NCI-H510A (cell line): ENCODE measurements at places on chromosomes 2 and 18.

- DNase-seq, result peak; percentile 54
Observed at GRCh38 chr2:70553334-70553583, 367 bp downstream of the TGFA start.

GRCh38 chr2:174224665-174225288 is 23.6 kb downstream of the OLA1 start:
- no peak for DNase-seq

- no peak for DNase-seq
Observed at GRCh38 chr18:10851824-10852319, 297.5 kb downstream of the PIEZO2 start.

DNA sequence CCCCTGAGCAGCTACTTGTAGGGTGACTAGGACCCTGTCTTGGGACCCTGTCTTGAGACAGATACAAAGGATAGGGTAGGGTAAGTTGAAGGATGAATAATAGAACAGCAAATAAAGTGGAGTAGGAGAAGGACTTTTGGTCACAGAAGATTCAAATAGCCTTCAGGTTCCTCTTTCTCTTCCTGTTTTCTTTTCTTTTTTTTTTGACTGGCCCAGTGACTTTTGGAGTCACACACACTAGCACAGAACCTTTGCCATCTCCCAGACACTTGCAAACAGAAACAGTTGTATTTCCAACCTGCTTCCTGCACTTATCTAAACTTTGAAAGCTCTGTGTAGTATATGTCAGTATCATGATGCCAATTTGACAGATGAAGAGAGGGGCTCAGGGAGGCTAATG is 108.2 kb downstream of the TDRD15 start:
- DNase-seq, result no peak

DNA sequence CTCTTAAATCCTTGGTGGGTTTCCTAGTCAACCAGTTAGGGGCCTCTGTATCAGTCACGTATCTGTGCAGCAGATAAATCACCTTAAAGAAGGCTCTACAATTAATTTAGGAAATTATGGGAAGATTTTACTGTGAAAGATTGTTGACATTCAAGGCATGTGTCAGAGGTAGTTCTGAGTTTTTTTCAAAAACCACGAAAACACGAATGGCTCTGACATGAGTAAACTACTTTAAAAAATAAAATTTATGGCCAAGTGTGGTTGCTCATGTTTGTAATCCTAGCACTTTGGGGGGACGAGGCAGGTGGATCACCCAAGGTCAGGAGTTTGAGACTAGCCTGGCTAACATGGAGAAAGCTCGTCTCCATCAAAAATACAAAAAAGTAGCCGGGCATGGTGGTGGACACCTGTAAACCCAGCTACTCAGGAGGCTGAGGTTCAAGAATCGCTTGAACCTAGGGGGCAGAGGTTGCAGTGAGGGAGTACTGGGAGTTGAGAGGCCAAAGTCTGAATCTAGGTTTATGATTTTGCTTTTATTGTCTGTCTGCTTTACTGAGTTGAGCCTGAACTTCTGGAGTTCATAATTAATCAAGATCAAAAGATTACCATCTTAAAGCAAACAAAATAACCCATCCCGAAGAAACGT is 77.1 kb downstream of the SPRED2 start:
- no peak for DNase-seq

DNA sequence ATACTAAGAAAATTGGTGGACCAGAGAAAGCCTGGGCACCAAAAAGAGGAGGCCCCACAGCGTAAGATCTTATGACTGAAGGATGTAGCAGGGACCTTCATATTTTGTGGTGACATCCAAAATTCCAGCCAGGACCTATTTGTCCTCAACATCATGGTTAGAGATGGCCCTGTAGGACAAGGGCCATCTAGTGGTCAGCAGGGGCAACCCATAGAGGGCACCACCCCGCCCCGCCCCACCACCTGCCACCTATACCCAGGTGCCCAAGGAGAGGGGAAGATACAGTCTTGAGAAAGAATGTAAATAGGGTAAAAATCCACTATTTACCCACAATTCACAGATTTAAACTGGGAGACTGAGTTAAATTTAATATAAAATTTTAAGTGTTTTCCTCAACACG is 59.6 kb upstream of the TMEM163 start:
- no peak for DNase-seq

DNA sequence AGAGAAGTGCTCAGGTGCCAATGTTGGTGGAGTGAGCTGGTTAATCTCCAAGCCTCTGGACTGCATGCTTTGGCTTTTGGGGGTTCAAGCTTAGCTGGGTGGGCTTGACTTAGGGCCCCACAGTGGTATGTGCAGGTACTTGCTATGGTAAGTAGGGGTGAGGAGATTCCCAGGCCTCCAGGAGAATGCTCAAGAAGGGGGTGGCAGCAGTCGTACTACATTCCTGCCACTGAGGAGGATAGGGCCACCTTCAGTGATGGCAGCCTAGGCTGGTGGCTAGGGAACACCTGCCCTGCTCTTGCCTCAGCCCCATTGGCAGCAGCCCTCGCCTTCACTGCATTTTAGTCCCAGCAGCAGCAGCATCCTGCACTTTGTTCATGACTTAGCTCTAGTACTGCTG is 55.6 kb upstream of the MYL1 start:
- DNase-seq, result no peak

- no peak for DNase-seq
Observed at GRCh38 chr2:207121784-207122183, 44.0 kb downstream of the KLF7 start.

GRCh38 chr18:49730951-49731391 is 82.4 kb downstream of the ACAA2 start:
- DNase-seq, result no peak

DNA sequence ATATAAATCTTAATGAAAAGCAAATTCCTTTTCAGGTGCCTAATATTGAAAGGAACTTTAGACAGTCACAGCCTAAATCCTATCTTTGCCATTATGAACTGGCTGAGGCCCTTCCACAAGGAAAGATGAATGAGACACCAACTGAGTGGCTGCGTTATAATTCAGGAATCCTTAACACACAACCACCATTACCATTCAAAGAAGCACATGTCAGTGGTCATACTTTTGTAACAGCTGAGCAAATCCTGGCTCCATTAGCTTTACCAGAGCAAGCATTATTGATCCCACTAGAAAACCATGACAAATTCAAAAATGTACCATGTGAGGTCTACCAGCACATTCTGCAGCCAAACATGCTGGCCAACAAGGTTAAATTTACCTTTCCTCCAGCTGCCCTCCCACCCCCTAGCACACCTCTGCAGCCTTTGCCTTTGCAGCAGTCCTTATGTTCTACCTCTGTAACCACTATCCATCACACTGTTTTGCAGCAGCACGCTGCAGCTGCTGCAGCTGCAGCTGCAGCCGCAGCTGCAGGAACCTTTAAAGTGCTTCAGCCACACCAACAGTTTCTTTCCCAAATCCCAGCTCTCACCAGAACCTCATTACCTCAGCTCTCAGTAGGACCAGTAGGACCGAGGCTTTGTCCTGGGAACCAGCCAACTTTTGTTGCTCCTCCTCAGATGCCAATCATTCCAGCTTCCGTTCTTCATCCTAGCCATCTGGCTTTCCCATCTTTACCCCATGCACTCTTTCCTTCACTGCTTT is 340.1 kb downstream of the ZNF804A start:
- peak; percentile 6 for DNase-seq

GRCh38 chr2:162298669-162299335 is 19.7 kb downstream of the IFIH1 start:
- DNase-seq, result no peak

DNA sequence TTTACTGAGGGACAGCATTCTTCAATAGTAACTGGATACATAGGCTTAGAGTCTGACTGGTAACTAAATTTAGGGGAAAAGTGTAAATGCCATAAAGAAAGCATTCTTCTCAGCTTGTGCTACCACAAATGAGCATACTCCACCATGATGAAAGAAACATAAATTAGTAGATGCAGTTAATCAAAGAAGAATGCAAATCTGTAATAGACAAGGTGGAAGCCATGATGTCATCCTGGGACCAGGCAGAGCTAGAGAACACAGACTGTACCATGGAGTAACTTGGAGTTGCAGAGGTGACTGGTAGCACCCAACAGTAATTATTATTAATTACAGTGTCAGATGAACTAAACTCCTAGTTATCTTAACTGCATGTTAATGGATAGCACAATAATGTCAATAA is 51.7 kb downstream of the RBKS start:
- no peak for DNase-seq

DNA sequence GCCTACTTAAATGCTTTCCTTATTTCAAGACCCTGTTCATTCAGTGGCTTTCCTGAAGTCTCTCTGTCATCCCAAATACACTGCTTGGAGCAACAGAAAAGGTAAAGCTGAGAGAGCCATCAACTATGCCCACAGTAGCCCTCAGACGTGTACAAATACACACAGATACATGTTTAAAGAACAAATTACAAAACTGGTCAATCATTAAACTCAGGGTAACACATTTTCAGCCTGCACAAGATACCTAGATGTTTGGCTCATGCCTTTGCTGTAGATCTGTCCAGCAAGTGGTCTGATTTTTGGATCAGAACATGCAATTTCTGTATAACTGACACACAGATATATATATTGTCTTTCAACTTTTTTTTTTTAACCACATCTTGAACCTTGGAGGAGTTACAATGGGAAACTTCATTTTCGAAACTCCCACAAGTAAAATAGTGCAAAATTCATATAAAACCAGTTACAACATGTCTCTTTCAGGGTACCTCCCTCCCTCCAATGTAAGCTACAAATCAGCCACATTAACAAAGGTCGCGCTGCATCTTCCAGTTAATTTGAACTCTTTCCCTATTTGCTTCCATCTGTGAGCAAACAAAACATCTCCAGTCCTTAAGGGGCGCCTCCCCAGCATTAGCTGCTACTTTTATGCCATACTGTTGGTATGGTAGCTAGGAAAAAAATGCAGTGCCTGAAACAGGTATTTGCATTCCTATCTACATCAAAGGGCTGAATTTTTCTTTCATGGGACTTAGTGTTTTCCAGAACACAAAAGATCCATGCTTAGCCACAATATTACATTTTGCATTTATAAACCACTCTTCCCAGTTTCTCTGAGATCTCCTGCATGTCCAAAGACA is 311.9 kb downstream of the NRXN1 start:
- no peak for DNase-seq

DNA sequence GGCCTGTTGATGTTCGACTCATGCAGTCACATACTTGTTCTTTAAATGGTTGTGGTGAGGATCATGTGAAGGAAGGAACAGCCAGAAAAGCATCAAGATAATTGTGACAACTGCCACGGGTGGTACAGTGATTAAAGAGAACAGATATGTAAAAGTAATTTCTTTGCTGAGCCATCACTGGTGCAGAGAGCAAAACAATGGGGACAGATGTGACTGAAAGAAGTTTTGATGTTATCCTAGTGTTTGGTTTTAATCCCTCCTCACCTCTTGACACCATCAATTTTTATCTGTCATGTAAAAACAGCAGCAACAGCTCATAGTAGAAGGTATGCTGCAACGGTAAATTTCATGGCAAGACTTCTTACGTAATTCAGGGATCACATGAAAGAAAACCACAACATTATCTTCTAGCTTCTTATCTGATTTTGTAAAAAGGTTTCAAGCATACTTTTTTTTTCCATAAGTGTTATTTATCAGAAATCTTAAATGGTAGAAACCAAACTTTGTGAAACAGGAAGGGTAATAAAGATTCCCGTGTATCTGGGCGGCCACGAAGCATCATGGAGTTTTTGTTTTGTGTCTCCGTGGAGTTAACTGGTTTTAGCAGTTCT is 65.2 kb downstream of the PLCL1 start:
- DNase-seq, result no peak

GRCh38 chr2:128464456-128464855 is 145.8 kb upstream of the HS6ST1 start:
- no peak for DNase-seq

DNA sequence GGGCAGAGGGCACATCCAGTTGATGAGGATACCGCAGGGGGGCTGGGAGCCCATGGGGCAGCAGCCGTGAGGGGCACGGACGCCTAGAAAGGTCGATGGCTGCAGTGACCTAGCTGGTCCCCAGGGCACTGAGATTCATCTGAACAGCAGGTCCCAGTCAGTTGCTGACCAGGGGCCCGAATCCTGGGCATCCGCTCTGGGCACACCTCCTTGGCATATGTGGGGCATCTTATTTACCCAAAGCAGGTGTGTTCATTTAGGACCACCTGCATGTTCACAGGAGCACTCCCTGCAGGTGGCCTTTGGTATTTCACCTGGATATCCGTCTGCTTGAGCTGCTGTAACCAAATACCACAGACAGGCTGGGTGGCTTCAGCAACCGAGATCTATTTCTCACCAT is 72.0 kb upstream of the ODC1 start:
- DNase-seq, result no peak

- no peak for DNase-seq
Observed at GRCh38 chr18:54675076-54675475, 84.0 kb downstream of the DYNAP start.

- no peak for DNase-seq
Observed at GRCh38 chr2:55011831-55012671, 38.2 kb downstream of the RTN4 start.

- DNase-seq, result no peak
Observed at GRCh38 chr18:11271954-11272353, 122.6 kb upstream of the PIEZO2 start.

DNA sequence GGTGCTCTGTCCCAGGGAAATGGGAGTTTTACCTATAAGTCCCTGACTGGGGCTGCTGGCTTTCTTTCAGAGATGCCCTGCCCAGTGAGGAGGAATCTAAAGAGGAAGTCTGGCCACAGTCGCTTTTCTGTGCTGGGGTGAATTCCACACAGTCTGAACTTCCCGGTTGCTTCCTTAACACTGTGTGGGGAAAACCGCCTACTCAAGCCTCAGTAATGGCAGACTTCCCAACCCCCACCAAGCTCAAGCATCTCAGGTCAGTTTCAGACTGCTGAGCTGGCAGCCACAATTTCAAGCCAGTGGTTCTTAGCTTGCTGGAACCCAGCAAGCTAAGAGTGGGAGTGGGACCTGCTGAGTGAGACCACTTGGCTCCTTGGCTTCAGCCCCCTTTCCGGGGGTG is 54.9 kb downstream of the NUP35 start:
- DNase-seq, result no peak

GRCh38 chr2:162746310-162746709 is 92.3 kb downstream of the KCNH7 start:
- DNase-seq, result no peak

DNA sequence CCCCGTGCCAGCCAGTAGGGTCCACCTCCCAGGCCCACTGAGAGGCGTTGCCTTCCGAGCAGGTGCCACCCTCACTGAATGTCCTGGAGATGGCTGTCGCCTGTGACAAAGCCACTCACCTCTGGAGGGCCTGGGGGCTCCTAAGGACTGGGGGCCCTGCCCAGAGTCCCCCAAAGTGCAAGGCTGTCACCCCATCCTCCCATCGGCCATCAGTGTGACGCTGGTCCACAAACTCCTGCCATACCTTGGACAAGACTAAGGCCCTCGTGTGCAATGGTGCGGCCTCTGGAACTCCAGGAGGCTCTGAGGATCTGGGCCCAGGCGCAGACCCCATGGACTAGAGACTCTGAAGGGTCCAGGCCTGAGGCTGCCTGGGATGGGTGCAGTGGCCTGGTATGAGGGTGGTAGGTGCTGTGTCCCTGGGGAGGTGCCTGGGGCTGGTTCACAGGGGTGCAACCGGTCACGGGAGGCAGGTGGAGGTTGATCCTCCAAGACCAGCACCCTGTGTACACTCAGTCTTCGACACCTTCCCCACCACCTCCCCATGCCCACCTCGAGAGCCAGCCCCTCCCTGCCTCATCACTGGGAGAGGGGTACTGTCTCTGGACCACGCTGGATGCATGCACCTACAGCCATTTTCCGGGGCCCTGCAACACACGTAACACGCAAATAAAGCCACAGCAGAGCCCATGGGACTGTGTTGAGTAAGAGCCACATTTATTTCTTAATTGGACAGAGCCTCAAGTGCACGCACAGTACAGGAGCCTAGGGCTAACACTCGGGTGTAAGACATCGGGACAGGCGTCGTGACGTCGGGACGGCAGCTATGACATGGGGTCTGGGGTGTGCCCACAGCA is 21.6 kb downstream of the AQP12A start:
- no peak for DNase-seq
